Stimulated activated naive CD4-positive, alpha-beta T cell treated with Interleukin-2 at 50 U/mL for 16 hours (primary cell): ENCODE measurements at places on chromosomes 2 and 18.

DNA sequence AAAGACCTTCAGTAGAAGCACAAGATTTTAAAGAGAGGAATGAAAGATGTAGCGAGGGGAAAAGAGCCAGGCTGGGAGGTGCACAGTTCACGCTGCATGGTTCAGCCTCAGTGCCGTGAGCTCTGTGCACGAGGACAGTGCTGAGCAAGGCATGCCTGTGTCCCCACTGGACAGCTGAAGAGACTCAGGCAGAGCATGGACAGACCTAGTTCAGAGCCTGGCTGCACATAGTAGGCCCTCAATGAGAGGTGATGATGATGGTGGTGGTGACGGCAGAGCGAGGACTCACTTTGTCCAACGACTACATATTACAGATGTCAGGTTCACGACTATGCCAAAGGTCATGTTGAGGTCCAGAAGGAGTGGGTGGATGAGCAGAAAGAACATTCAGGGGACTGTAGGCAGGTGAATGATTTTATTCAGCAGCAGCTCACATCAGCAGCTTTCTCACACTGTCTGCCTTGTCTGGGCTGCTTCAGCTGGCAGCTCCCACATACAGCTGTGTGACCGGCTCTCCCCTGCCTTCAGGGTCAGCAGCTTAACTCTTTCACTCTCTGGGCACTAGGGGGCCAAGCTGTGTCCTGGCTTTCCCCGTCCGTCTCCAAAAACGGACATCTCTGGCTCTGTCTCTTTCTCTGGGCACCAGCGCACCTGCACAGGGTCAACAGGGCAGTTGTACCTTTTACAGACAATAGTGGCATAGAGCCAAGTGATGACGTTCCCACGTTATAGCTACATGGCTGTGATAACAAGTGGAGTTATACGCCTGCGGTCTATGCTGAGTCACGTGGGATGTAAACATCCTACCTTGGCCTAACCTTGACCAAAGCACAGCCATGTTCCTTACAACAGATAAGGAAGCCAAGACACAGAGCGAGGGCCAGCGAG lies 128.8 kb upstream of the MSH6 start:
- no peak for DNase-seq

DNA sequence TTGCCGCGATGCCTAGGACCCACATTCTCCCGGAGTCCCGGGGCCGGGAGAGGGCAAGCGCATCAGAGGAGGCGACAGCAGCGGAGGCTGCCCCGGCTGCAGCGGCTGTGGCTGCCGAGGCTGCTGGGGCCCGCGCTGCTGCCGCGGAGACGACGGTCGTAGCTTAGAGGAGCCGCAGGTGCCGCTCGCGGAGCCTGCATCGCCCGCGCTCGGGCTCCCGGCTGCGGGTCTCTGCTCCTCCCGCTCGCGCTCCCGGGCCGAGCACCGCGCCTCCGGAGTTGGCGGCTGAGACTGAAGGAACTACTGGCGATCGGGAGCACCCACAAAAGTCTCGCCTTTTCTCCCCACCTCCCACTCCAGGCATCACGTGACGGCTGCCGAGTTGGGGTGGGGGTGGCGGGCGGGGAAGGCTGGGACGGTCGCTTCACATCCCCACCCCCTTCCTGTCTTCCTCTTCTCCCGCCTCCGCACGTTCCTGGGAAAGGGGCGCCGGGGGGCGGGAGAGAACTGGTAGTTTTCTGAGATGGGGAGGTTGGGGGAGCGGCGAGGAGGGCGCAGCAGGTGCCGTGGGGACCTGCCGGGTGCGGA lies at the start of gene LYPD1:
TSS of gene LYPD1 (minus strand) at position 298 of the 588 bp plus-strand sequence. CDS start at position 25, 273 bp downstream.
- DNase-seq, result no peak

GRCh38 chr2:39059366-39059952 lies 61.4 kb downstream of the SOS1 start:
- no peak for DNase-seq

GRCh38 chr2:16553226-16553625 lies 112.4 kb downstream of the CYRIA start:
- no peak for DNase-seq

DNA sequence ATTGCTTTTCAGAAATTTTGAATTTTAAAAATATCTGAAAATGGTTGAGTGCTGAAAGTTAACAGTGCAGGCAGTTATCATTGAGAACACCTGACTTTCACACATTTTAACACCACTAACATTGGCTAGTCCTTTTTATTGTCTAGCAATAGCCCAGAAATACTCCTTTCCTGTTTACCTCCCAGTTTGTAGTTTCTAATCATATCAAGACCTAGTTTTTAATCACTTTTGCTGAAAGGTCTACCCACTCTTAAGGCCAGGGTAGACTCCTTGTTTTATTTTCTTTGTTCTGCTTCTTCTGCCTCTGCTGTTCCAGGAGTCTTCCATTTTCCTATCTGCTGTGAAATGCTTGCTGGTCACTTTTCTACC lies 72.1 kb downstream of the UBE2E3 start:
- DNase-seq, result no peak

- no peak for DNase-seq
Measured at GRCh38 chr2:26460613-26461031, 17.3 kb downstream of the OTOF start.

DNA sequence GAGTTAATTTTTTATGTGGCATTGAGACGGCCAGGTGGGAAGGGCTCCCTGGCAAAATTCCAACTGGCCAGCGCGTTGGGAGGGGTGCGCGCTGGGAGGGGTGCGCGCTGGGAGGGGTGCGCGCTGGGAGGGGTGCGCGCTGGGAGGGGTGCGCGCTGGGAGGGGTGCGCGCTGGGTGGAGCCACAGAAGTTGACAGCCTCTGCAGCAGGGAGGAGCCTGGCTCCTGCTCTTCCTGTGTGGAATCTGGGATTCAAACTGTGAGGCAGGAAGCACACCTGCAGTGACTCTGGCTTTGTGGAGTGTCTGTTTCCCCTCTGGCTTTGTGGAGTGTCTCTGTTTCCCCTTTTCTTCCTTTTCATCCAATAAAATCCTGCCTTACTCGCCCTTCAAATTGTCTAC lies 147.9 kb upstream of the CBLN2 start:
- DNase-seq, result no peak

- no peak for DNase-seq
Measured at GRCh38 chr2:174858745-174859144, 94.5 kb upstream of the CHRNA1 start.

- DNase-seq, result no peak
Measured at GRCh38 chr18:46336278-46337111, 232.3 kb downstream of the HAUS1 start.

DNA sequence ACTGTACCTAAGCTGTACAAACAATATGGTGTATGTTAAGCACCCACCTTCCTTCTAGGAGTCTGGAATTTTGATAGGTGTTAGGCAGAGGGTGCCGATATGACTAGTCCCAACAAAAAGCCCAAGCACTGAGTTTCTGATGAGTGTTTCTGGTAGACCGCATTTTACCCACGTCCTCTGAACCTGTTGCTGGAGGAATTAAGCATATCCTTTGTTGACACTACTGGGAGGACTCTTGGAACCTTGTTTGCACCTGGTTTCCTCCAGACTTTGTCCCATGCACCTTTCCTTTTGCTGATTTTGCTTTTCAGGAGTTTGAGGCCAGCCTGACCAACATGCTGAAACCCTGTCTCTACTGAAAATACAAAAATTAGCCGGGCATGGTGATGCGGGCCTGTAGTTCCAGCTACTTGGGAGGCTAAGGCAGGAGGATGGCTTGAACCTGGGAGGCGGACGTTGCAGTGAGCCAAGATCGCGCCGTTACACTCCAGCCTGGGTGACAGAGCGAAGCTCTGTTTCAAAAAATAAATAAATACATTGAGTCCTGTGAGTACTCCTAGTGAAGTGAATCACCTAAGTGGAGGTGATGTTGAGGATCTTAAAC lies 11.4 kb upstream of the SPAST start:
- no peak for DNase-seq

DNA sequence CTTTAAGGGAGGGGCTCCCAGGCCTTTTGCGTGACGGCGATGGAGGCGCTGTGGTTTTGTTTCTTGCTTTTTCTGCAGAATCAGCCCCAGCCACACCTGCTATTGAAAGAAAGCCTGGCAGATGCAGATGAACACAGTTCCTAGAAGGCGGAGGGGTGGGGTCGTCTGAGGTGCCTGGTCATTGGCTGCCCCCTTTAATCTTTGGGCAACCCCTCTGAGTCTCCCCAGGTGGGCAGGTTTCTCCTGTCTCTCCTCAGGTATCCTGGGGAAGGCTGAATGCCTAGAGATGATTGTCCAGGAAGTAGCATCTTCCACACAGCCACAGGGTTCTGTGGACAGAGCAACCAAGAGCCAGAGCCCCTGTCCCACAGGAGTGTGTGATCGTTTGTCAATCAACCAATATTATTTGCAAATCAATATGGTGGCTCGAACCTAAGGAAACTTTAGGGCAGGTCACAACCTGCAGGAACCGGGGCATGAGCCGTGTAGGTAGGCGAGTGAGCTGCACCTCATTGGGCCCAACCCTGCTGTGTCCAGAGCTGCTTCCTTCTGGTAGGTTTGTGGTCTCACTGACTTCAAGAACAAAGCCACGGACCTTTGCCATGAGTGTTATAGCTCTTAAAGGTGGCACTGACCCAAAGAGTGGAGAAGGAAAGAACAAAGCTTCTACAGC lies 104.3 kb downstream of the NDUFA10 start:
- DNase-seq, result no peak

DNA sequence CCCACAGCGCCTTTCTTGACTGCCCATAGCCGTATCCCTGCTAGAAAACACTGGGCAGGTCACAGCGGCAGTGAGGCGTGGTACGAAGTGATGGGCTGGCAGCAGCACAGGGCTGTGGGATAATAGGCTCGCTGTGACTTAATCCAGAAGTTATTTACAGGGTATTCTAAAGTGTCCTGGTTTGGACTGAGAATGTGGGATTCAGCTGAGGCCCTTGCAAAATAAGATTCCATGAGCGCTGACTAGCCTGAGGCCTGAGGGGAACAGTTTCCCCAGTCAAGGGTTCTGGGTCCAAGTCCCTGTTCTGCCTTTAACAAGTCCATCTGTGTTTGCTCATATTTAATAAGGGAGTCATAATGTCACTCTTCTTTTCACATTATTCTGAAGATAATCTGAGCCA lies 34.6 kb downstream of the SETBP1 start:
- DNase-seq, result no peak

DNA sequence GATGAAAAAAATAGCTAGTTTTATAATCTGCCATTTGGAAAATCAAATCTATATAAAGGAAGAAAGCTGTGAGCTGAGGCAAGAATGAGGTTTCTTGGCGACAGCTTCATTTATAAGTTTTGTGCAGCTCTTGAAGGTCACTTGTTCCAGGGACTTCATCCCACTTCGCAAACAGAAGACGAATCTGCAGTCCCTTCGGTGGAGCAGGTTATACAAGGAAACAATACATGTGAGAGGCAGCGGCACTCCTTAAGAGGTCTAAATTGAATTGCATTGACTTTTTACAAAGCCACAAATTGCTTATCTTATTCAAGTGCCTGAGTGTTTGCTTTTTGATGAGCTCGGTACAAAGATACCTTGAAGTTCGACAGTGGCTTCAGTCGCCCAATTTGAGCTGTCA lies 72.2 kb downstream of the C1QL2 start:
- DNase-seq, result no peak

- DNase-seq, result no peak
Measured at GRCh38 chr2:153479573-153479972, 1.0 kb upstream of the RPRM start.

- no peak for DNase-seq
Measured at GRCh38 chr2:8281950-8282857, 399.7 kb upstream of the ID2 start.

DNA sequence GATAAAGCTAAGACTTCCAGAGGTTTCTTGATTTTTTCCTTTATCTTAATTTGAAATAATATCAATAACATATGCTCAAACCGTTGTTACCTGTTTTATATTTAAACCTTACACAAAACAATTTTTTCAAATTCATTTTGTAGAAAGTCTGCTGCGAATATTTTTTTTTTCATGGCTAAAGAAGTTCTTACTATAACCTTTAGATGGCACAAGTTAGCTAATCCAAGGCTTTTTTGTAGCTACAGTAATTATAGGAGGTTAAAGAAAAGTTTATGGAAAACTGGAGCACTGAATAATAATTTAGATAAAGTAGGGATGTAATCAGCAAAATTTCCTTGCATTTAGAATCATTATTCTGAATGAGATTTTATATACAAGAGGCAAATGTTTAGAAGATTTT lies 78.0 kb upstream of the PNPT1 start:
- no peak for DNase-seq

- DNase-seq, result no peak
Measured at GRCh38 chr2:3162442-3163077, 215.1 kb downstream of the EIPR1 start.

DNA sequence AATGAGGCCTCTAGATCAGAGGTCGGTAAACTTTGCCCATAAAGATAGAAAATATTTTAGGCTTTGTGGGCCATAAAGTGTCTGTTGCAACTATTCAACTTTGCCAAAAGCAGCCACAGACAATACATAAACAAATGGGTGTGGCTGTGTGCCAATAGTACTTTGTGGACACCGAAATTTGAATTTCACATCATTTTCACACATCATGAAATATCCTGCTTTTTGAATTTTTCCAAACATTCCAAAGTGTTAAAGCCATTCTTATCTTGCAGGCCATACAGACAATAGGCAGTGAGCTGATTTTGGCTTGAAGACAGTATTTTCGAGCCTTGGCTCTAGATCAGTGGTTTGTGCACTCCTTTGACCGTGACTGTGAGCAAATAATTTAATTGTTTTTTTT lies 51.1 kb upstream of the EPC2 start:
- DNase-seq, result no peak

DNA sequence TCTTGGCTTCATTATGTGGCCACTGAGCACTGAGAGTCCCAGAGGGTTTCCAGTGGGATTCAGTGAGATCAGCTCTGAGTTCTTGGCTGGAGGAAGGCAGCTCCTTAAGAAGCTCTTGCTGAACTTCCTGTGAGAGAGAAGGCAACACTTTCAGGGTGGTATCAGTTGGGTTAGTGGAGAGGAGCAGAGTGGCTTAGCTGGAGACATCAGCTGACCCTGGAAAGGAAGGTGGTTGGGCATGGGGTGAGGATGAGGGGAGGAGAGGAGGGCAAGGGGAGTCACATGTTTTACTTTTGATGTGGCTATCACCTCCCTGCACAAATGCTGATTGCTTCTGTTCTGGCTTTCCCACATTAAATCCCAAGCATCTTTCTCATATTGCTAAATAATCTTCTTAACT lies 95.1 kb downstream of the ACOXL start:
- no peak for DNase-seq

DNA sequence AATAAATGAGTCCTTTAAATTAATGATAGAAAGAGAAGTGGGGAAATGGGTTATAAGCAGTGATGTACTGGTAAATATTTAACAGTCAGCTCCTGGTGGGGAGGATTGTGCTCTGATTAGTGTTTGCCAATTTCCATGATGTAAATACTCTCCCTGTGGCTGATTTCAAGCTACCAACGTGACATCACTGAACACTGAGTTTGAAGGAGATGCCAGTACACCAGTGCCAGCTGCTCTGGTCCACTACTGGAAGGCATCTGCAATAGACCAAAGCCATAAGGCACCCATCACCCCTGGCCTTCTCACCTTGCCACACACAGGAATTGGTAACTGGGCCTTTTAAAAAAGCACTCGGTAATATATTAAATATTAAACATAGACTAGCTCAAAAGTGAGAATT lies 77.7 kb downstream of the TGOLN2 start:
- DNase-seq, result no peak
